ENCODE measurements at places on chromosomes 3 and 15.

DNA sequence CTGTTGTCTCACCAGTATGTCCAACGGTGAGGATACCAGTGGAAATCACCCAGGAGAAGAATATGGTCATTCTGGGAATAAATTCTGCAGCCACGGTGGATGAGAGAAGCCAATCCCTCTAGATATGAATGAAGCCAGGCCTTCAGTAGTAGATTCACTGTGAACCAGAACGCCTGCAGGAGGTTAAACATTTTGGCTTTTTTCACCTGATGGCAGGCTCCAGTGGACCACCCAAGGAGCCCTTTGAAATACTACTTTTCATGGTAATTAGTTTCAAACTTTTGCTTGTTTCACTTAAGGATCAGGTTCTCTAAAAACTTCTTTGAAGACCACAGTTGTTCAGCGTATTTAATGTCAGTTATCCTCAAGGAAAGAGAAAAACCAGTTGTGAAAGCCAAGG, 353.4 kb downstream of the RORA start:
- DNase-seq, result no peak

DNA sequence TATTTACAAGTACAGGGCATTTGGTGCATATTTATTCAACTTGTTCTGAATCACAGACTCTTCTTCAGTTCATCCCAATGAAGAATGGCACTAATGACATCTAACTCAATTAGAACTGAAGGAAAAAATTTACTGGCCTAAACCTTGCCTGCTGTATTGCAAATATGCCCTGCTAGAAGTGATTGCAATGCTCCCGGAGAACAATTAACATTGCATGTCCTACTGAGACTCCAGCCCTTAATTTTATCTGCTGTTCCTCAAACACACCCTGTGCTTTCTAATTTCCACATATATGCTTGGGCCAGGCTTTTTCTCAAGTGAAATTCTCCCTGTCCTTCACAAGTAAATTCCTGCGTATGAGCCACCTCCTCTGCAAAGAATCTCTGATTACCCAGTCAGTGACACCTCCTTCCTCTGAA, 8.3 kb downstream of the ACKR4 start:
- DNase-seq, result no peak

DNA sequence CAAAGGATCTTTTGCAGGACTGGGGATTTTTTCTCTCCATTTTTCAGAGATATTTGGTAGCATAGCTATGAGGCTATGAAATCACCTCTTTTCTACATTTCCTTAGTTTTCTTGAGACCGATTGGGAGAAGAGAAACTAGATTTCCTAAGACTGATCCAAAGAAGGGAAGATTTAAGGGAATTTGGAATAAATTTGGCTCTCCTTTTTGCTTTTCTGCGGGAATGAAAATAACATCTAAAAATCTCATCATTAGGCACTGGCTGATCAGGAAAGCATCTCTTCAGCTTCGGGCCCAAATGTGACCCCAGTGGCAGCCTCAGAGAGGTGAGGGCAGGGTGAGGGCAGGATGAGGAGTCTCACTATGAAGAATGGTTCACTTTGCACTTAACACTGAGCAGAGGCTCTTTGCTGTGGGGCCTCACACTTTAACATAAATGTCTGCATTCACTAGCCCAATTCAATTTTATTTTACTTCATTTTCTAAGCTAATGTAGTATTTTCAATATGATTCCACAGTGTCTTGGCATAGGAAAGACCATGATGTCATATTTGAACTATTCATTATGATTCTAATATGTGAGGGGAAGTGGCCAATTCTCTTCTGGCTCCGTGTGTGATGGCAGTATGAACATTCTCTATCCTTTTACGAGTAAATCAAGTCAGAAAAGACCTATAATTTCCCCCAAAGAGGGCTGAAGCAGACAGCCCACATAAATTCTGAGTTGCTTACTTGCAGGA, 193.2 kb downstream of the MEX3B start:
- no peak for DNase-seq

DNA sequence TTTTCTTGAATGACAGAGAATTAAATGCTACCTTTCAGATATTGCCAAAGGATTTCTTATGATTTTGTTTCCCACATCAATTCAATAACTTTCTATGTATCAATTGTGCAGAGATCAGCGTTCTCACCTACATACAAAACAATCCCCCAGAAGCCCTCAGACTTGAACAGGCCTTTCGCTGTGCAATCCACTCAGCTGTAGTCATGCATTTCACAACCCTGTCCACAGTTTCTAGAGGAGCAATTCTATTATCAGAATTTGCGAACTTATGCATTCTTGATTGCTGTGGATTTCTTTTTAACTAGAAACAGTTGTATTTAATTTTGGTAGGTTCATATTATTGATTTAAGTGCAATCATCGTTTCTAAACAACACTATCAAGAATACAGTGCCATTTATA, 13.7 kb upstream of the ALCAM start:
- DNase-seq, result no peak

GRCh38 chr15:99202176-99202552, 47.2 kb downstream of the TTC23 start:
- no peak for DNase-seq

- no peak for DNase-seq
Observed at GRCh38 chr3:133452641-133453319, 52.9 kb downstream of the BFSP2 start.

DNA sequence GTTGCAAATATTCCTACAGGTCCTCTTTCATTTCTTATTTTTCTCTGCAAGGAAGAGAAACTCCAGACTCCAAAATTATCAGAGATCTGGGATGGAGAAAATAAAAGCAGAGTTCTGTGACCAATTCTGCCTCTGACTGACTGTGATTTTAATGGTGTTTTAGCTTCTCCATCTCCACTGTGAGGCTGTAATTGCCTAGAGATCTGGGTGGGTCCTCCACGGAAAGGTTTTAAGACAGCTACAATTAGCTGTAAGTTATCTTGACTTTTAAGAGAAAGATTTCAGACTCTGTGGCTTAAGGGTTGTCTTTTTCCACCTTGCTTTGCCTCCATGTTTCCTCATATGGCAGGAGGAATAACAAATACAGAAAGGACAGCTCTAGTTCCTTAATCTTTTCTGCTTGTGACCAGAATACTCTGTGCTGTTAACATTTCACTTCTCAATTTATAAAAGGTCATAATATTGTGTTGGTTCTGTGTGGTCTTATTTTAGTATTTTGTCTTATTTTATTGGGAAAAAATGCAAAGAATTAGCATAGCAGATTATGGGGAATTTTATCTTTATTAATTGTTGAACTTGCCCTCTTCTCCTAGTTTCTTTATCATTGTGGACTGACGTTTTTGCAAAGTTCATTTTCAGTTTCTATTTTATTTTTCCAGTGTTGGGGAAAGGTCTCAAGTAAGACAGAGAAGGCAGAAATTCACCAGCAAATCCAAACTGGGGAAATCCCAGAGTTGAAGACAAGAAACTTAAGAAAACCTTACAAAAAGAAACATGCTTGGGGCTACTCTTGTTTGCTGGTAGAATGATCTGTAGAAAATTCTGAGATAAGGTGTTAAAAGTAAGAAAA, 157.9 kb downstream of the RAP2B start:
- no peak for DNase-seq

DNA sequence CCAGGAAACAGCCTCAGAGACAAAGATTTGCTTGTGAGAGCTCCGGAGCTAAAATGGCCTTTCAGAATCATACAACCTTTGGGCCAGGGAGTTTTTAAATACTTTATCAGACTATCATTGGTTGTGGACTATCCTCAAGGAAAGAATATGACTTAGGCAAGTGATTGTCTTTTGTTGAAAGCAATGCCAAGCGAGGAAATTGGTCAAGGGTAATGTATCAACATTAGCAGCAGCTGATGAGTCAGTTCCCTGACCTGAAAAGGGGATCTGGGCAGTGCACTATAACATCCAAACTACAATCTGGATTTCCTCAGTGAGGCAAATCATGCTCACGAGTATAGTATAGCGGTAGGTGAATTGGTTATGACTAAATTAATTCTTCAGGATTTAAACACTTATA, 303.6 kb downstream of the LSAMP start:
- no peak for DNase-seq

GRCh38 chr3:74273091-74273490, 341.4 kb downstream of the CNTN3 start:
- no peak for DNase-seq

Measured in activated T-cell treated with anti-CD3 and anti-CD28 coated beads for 1 hour (primary cell).